ENCODE measurements at places on chromosomes 11 and 22.

DNA sequence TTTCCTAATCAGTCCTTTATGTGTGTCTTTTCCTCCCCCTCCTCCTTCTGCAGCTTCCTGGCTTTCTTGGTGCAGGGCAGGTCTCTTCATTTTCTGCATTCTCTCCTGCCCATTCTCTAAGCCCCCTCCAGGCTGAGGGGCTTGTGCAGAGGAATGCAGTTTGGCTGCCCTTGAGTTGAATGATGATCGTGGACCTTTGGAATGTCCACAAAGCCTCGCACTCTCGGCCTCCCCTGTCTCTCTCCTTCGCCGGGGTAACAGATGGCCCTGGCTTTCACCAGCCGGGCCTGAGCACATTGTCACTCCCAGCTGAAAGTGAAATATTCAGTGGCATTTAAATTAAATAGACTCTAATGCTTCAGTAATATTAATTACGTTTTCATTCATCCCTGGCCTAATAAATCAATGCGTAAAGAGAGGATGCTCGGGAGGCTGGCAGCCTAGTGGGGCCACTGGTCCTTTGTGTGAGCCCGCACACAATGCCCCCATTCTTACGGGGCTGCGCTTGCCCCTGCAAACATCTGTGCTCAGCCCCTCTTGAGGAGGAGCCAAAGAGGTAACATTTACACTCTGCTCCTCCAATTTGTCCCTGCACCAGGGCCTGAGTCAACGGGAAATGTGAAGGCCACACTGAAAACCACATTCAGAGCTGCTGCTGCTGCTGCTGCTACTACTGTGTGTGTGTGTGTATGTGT lies 64.9 kb upstream of the PAX6 start:
- DNase-seq = no peak

DNA sequence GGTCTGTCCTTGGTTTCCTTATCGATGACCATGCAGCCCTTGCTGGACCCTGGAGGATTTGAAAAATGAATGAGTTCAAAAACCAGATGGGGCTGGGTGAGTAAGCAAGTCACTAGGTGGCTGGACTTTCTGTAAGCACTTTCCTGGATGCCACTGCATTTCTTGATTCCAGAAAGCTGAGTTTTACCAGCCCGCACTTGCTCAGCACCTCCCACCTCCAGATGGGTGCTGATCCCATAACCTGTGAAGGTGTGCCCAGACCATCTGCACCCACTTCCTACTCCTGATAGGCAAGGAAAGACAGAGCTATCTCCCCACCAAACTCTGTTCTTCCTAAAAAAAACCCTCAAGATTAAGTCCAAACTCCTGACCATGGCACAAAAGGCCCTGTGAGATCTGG lies 21.1 kb downstream of the ASCC2 start:
- DNase-seq = no peak

DNA sequence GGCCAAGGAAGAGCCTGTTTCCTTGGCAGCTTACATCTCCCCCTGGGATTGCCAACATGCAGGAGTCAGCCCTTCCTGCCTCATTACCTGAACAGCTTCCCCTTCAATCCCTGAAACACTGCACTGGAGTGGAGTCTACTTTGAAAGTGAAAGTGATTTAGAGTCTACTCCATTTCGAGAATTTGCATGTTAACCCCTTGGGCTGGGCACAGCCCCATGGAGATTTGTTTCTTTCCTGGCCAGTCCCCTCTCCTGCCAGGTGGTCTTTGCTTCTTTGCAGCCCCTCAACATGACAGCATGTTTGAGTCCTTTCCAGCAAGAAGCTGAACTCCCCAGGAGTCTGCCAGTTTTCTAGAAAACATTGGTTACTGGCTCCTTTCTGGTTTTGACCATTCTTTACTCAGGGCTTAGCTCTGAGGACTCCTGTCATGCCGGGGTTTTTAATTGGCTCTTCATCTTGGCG lies 59.9 kb downstream of the TRAF6 start:
- peak; percentile 30 for DNase-seq

- DNase-seq = no peak
Observed at GRCh38 chr11:117519170-117519569, 191.5 kb downstream of the CEP164 start.

GRCh38 chr11:112785149-112785548 lies 176.1 kb upstream of the NCAM1 start:
- no peak for DNase-seq

- no peak for DNase-seq
Observed at GRCh38 chr11:34250211-34250610, 107.6 kb downstream of the ABTB2 start.

DNA sequence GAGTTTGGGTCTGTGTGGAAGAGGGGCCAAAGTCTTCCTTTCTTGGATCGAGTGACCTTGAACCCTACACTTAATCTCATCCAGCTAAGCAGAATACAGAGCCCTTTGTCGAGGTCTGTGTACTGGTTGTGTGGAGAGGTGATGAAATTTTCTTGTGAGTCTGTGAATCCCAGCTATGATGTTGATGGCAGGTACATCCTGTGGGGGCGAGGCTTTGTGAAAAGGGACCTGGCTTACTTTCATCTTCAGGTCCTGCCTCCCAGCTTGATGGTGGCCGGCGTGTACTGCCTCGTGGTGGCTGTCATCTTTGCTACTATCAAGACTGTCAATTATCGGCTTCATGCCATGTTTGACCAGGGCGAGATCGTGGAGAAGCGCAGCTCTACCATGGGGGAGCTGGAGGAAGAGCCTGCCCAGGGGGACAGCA lies 1.0 kb downstream of the PCNX3 start:
- peak; percentile 37 for DNase-seq

GRCh38 chr11:133149698-133150097 lies 382.6 kb downstream of the OPCML start:
- DNase-seq = no peak

GRCh38 chr22:46937185-46937584 lies 174.7 kb downstream of the TBC1D22A start:
- no peak for DNase-seq

GRCh38 chr11:112558691-112559090 lies 298.0 kb upstream of the PLET1 start:
- DNase-seq = no peak

- no peak for DNase-seq
Observed at GRCh38 chr11:10374386-10374785, 69.5 kb downstream of the ADM start.

DNA sequence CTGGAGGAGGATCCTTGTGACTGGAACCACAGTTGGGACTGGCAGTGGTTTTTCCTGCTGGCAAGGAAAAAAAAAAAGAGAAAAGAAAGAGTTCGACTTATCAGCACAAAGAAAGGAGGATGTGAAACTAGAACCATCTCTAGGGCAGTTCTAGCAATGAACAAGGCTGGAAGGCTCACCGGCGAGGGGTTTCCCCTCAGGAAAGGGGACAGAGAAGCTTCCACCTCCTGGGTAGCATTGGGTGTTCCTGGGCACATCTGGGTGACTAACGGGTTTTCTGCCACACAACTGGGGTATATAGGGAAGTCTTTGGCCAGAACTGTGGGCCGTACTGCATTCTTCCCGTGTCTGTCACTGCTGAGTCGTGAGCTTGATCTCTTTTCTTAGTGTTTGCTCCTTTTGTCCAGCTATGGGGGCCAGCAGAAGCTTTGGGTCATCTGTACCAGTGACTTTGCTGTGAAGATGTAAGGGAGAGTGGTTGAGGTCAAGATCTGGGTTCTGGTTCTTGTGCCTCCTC lies 109.4 kb upstream of the OR4B1 start:
- peak; percentile 75 for DNase-seq

GRCh38 chr11:2348986-2349385 lies 28.1 kb upstream of the CD81 start:
- no peak for DNase-seq

DNA sequence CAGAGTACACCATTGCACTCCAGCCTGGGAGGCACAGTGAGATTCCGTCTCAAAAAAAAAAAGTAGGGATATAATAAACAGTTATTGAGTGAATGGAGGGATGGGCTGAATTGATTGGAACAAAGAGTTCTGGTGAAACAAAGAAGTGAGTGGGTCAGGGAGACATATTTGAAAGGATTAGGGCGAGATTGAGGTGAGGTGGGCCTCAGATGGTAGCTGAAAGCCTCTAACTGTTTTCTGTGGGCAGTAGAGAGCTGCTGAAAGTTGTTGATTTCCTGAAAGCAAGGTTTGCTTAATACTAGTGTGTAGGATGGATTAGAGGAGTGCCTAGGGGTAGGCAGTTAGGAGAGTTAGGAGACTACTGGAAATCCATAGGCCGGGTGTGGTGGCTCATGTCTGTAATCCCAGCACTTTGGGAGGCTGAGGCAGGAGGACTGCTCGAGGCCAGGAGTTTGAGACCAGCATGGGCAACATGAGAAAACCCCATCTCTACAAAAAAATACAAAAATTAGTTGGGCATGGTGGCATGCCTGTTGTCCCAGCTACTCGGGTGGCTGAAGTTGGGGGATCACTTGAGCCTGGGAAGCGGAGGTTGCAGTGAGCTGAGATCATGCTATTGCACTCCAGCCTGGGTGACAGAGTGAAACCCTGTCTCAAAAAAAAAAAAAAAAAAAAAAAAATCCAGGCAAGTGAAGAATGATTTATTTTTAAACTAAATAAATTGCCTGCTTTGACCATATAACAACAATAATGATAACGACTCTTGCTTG lies 41.4 kb upstream of the PTPRJ start:
- DNase-seq = no peak

- peak; percentile 9 for DNase-seq
Observed at GRCh38 chr22:27331526-27332281, 469.9 kb downstream of the MN1 start.

DNA sequence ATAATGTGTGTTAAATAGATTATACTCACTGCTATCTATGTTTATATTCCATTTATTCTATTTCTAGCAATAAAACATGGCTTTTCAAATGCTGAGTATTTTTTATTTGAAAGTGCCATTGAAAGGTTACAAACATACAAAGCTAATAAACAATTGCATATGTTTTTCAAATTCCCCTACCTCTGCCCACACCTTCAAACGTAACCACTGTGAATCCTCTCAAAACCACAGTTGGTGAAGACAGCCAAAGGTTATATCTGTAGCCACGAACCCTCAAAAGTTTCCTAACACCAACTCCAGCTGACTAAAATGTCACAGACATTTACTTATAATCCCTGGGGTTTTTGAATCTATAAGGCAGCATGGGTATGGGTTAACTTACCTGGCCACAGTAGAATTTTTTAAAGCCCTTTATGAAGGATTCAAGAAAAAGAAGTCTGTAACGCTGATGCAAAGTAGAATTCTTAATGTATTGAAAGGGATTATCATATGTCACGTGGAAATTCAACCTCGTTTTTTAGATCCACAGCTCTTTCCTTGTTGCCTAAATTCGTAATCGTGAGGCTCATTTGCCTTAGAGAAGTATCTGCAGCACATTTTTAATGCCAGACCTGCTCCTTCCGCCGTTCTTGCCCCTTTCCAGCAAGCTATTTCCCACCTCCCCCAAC lies 122.5 kb upstream of the ZC3H12C start:
- no peak for DNase-seq
